Stimulated activated CD8-positive, alpha-beta memory T cell treated with anti-CD3 and anti-CD28 coated beads, Interleukin-4, amount 100 ng/mL, for 48 hours (primary cell): ENCODE measurements at places on chromosomes 3 and 15.

- DNase-seq: no peak
Measured at GRCh38 chr15:55552926-55553325, 35.2 kb downstream of the PYGO1 start.

- DNase-seq: no peak
Measured at GRCh38 chr15:43799945-43800285, at the start of gene SERINC4. Gene SERINC4 (minus strand): TSS chr15:43800220. CDS start chr15:43799986, 234 bp downstream.

- no peak for DNase-seq
Measured at GRCh38 chr3:107963581-107963980, 127.2 kb downstream of the CD47 start.

DNA sequence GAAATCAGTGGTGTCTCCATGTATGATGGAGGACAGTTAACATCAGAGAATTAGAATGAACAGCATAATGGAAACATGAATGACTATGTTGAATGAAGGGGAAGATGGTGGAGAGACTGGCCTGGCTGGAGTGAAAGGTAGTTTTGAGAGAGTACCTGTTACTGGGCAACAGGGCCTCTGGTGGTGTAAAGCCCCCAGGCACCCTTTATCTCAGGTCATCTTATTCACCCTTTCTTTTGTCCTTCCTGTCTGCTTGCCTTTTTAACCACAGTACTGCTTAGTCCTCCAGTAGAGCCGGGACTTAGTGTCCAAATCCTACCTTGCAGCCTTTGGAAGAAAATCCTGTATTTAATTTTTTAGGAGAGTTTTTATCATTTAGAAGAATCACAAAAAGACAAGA, 6.2 kb downstream of the IREB2 start:
- no peak for DNase-seq

GRCh38 chr3:11641683-11642430, 1.9 kb downstream of the VGLL4 start:
- no peak for DNase-seq

- DNase-seq: no peak
Measured at GRCh38 chr3:170555329-170555728, 30.5 kb downstream of the SLC7A14 start.
